Peyer's patch (tissue), 4 donors: ENCODE measurements at places on chromosomes 12 and 14. TPM values are rescaled to one million over a fixed set of nuclear protein-coding genes. Genes with fewer than 3 reads are reported as not detected.

Gene HAL
- total RNA-seq = not detected

DNA sequence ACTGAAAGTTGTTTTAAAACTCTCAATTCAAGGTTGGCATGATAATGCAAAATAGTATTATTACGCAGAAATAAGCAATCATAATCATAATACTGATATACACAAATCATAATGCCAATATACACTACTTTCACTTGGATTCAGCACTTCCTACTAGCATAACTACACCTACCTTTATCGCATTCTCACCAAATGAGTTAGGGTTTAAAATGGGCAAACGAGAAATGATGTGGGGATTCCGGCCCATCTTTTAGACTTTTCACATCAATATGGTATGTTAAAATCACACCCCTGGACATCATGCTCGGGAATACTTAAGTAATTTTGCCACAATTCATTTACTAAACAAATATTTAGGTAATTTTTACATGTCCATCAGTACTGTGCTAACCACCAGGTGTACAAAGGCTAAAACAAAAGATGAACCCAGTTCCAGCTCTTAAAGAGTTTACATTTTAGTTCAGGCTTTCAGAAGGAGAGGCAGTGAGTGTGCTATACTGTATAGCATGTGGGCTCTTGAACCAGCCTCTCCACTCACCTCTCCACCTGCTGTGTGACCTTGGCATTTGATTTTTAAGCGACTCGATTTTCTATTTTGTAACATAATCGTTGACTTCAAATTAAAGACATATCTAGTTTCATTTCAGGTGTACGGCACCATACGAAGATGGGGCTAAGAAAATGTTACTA is 1.1 kb upstream of the USP15 start:
- no peaks in the 10 kb centered on the region for H3K36me3 ChIP-seq
- H3K4me3 ChIP-seq = peak overlapping the region; percentile 76
- DNase-seq = no peak
- no peaks in the 10 kb centered on the region for H3K27me3 ChIP-seq
- peaks cover 28% of the 10 kb centered on the region for H3K4me1 ChIP-seq
- peak overlapping the region; percentile 94 for H3K27ac ChIP-seq

DNA sequence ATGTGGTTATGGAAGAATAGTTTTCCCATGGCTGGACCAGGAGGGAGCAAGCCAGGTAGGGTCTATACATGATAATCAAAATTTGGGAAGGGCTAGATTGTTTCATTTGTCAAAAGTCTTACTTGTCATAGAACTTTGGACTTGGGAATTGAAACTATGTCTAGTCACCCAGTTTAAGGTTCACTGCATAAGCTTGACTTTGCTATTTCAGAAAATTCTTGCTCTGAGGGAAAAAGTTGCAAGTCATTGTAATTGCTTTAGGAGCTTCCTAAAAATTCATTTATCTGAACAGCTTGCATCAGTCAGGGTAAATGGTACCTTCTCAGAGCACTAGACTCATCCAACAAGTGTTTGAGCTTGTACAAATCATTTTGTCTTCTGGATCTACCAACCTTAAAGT is 1194.7 kb downstream of the GALC start:
- no peaks in the 10 kb centered on the region for H3K27me3 ChIP-seq
- no peak for DNase-seq
- H3K4me1 ChIP-seq = no peaks in the 10 kb centered on the region
- H3K36me3 ChIP-seq = no peaks in the 10 kb centered on the region
- H3K27ac ChIP-seq = no peak overlapping the region

DNA sequence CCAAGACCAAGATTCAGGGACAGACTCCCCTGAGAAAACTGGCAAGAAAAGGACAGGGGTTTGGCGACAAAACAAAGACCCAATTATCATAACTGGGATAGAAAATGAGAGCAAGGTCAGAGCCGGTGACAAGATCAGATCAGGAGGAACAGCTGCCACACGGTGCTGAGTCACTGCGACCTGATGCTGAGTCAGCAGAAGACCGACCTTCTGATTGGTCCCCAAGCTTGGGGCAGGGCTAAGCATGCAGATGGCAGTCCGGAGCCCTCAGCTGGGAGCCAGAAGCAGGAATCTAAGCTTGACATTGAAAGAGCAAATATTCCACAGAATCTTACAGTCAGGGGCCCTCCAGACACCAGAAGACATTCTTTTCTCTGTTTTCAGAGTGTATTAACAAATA is 19.1 kb upstream of the ARMH4 start:
- no peaks in the 10 kb centered on the region for H3K27me3 ChIP-seq
- H3K4me3 ChIP-seq = no peak overlapping the region
- no peak overlapping the region for H3K27ac ChIP-seq
- no peaks in the 10 kb centered on the region for H3K4me1 ChIP-seq

DNA sequence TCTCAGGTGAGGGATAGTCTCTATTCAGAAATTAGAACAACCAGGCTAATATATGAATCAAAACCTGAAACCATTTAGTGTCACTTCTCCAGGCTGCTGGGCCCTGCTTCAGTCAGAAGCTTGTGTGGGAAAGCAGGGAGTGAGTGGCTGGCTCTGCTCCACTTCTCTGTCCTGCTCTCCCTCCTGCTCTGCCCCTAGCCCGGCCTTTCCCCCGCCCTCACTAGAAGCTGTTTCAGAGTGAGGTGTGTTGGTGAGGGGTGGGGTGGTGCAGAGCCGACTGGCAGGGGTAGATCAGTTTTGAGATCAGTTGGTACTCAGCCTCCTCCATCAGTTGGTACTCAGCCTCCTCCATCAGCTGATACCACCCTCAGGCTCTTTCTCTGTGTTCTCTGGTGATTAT is 7.0 kb upstream of the PPP1R1A start:
- H3K27me3 ChIP-seq = no peaks in the 10 kb centered on the region
- H3K4me3 ChIP-seq = no peak overlapping the region
- no peaks in the 10 kb centered on the region for H3K4me1 ChIP-seq

- no peak overlapping the region for H3K27ac ChIP-seq
- H3K36me3 ChIP-seq = no peaks in the 10 kb centered on the region
- H3K27me3 ChIP-seq = no peaks in the 10 kb centered on the region
- no peak for DNase-seq
- no peaks in the 10 kb centered on the region for H3K4me1 ChIP-seq
- H3K4me3 ChIP-seq = no peak overlapping the region
These were observed 52.3 kb downstream of the MNAT1 start for GRCh38 chr14:60786905-60787304.

GRCh38 chr12:3491938-3492792 is 1.2 kb downstream of the PRMT8 start:
- H3K27ac ChIP-seq = no peak overlapping the region
- DNase-seq = no peak
- no peak overlapping the region for H3K4me3 ChIP-seq
- H3K4me1 ChIP-seq = no peaks in the 10 kb centered on the region

DNA sequence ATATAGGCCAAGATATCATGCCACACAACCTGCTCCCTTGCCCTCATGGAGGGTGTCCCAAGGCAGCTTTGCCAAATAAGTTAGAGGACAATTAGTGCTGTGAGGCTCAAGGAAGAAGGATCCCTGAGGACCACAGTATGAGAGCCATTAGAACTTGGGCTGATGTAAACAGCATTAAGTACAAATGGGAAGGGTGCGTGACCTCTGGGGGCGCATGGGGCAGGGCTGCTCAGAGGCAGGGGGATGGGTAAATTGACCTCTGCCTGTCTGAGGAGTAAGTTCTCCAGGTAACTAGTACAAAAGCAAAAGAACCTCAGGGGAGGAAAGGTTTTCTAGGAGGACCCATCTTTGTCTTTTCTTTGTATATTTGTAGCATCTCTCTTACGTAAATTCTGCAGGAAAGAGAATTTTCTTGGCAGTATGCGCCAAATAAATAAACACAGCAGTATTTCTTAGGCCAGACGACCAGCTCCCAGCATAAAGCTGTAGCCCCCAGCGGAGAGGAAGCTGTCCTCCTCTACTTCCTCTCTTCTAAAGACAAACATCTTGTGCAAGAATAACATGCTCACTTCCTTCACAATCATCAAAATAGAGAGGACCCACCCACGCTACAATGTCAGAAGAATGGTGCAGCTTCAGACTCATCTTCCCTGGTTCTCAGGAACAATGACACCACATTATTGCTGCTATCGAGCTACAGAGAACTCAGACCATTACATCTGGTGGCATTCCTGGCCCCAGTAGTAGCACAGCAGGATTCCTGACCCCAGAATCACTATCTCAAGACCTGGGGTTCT is 16.4 kb upstream of the VWF start:
- DNase-seq = no peak
- H3K4me3 ChIP-seq = no peak overlapping the region
- H3K27ac ChIP-seq = peak overlapping the region; percentile 63
- no peaks in the 10 kb centered on the region for H3K27me3 ChIP-seq
- no peaks in the 10 kb centered on the region for H3K4me1 ChIP-seq

DNA sequence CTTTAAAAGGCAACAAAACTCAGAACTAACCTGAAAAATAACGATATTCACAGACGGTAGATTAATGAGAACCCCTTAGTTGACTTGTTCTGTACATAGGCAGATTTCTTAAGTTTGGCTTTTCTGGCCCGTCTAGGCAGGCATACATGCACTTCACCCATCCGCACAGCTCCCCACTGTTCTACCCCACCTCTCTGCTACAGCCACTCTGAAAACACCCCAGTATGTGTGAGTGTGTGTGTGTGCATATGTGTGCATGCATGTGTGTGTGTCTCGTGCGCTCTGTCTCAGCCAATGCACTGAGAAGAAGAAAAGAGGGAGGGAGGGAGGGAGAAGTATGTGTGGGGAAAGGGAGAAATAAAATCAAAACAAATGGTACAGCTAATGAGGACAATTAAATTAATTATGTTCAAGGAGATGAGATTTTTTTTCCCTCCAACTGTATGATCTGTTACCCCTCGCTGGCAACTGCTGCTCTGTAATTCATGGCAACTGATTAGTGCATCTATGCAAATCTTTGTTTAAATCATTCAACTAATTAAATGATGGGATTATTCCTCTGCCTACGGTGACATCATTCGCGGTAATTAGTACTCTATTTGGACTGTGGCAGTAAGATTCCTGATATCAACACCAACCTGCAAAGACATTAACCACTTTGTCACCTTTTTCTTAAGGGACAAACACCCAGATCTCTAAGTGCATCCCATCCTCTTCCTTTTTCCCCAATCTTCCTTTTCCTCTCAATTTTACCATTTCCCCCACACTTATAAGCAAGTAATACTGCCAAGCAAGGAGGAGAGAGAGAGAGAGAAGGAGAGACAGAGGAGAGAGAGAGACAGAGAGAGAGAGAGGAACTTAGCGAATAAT is 2.2 kb upstream of the LMO3 start:
- no peaks in the 10 kb centered on the region for H3K27me3 ChIP-seq
- H3K36me3 ChIP-seq = no peaks in the 10 kb centered on the region
- H3K27ac ChIP-seq = peak overlapping the region; percentile 35
- no peak for DNase-seq

- no peak overlapping the region for H3K4me3 ChIP-seq
- no peak overlapping the region for H3K27ac ChIP-seq
- no peaks in the 10 kb centered on the region for H3K27me3 ChIP-seq
- DNase-seq = no peak
- no peaks in the 10 kb centered on the region for H3K36me3 ChIP-seq
These were observed 481.4 kb downstream of the MDGA2 start for GRCh38 chr14:47194055-47194454.
